ENCODE measurements at places on chromosomes 13 and 19. TPM values are rescaled to one million over a fixed set of nuclear protein-coding genes. Genes with fewer than 3 reads are reported as not detected.
A peak's percentile ranks its signal among the peaks of the same experiment; 100 is the strongest.

DNA sequence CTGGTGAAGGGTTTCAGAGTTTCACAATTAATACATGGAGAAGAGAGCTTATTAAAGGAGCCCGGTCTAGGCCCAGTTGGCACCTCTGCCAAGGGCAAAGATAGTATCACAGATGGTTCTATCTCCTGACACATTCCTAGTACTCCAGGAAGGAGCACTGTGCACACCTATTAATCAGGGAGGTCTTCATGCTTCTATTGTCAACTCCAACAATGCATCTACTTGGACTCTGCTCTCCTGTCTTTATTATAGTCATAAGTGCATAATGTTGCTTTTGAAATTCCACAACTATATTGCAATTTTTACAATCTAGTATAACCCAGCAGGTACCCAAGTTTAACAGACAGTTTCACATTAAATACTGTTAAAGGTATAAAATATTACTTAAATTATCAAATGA lies 174.5 kb upstream of the TSC22D1 start:
- DNase-seq, result no peak

GRCh38 chr13:27465611-27466010 lies 15.2 kb upstream of the MTIF3 start:
- no peak for DNase-seq

DNA sequence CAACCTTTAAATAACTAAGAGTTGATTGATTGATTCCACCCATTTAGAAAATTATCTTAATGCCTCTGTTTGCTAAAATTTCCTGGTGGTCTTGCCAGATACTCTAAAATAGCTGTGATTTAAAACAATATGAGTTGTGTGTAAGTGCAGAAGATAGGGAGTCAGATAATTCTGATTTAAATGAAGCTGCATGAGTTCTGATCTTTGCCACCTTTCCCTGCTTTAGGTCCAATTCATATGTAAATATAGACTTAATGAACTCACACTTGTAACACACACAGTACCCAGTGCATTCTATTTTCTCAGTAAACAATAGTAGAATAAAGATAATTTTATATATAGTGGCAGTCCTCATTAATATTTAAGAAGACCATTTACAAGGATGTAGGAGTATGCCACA lies 981.8 kb downstream of the SLITRK1 start:
- DNase-seq, result no peak

- DNase-seq, result peak; percentile 77
Measured at GRCh38 chr13:99916366-99917103, 55.0 kb downstream of the ZIC5 start.

GRCh38 chr13:99228737-99229691 lies 28.4 kb downstream of the UBAC2 start:
- DNase-seq, result no peak

The SLITRK6 gene
- 0.87 TPM for total RNA-seq

The RFX1 gene
- total RNA-seq, result 27.2 TPM

The PNMA8A gene
- total RNA-seq, result 4.8 TPM

The TNNI3 gene
- not detected for total RNA-seq
